Head of caudate nucleus (tissue), 42 donors: ENCODE measurements at places on chromosomes 5 and 9.

GRCh38 chr5:103561685-103562452 lies 720 bp downstream of the NUDT12 start:
- no peak for DNase-seq

- DNase-seq, result no peak
Observed at GRCh38 chr5:1702318-1702717, 97.3 kb downstream of the MRPL36 start.

- no peak for DNase-seq
Observed at GRCh38 chr5:62066761-62067277, 239.2 kb upstream of the KIF2A start.

DNA sequence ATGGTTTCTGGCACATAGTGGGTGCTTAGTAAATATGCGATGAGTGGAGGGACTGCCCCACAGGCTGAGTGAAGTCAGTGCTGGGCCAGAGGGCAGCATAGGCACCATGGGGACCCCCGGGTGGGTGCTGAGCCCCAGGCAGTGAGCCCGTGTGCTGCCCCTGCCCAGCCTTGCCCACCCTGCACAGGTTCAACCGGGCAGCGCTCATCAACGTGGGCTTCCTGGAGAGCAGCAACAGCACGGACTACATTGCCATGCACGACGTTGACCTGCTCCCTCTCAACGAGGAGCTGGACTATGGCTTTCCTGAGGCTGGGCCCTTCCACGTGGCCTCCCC lies 7.2 kb downstream of the B4GALT7 start:
- DNase-seq, result no peak

- no peak for DNase-seq
Observed at GRCh38 chr5:53431665-53432064, 48.8 kb upstream of the FST start.
